Mesenchymal stem cell (in vitro differentiated cells and primary cell): ENCODE measurements at places on chromosomes 3 and 15.

- DNase-seq = no peak
Observed at GRCh38 chr3:54008744-54009143, 113.6 kb upstream of the CACNA2D3 start.

GRCh38 chr3:39146611-39147591 lies 6.5 kb downstream of the CSRNP1 start:
- peak; percentile 99 for DNase-seq

DNA sequence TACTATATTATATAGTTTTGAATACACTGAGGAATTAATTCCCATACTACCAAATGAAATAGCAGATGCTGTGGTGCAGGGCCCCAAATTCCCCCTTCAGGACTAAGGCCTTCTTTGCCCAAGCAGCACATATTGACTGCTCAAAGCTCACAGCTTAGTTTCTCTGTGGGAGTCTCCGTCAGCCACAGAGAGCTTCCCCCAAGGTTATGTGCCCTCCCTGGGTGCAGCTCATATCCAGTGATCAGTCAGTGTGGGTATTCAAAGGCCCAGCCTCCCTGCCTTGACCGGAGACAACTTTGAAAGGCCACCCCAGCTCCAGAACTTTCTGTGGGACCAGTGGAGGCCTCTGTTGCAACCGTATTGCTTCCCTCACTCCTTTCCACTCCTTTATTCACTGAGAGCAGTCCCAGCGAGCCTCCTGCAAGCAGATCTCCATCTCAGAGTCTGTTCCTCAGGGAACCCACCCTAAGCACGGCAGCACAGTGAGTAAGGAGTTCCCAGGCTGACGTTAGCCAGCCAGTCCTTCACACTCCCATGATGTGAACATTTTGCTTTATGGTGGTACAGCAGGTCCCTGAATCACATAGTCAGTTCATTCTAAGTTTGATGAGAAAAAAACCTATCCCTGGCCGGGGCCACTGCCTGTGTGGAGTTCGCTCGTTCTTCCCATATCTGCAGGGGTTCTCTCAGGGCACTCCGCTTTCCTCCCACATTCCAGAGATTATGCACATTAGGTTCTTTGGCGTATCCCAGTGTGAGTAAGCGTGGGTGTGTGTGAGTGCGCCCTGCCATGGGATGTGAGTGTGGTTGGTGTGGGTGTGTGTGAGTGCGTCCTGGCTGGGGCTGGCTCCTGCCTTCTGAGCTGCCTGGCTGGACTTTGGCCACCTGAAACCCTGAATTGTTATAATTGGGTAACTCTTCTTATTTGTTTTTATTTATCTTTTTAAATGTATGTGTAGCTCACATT lies 64.4 kb upstream of the PPARG start:
- peak; percentile 42 for DNase-seq

DNA sequence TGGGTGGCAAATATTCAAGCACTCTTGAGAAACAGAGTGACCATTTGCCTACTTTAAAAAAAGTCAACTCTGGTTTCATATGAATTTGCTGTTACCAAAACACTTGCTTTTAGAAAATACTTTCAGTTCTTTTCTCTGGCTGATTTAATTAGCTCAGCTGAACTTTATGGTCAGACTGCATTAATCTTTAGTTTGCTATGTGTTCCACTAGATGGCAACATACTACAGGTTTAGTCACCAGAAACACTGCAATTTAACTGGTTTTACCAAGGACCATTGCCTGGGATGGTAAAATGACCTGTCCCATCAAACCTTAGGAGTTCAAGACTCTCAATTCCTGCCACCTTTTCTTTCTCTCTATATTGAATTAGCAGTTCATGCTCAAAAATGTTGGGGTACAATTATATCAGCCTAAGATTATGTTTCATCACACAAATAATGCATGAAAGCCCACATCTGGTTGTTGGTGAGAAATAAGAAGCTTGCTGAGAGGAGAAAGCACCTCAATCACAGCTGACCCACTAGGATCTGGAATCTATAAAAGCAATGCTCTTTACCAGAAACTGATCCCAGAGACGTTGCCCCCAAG lies 14.2 kb downstream of the EIF4E3 start:
- DNase-seq = peak; percentile 70

DNA sequence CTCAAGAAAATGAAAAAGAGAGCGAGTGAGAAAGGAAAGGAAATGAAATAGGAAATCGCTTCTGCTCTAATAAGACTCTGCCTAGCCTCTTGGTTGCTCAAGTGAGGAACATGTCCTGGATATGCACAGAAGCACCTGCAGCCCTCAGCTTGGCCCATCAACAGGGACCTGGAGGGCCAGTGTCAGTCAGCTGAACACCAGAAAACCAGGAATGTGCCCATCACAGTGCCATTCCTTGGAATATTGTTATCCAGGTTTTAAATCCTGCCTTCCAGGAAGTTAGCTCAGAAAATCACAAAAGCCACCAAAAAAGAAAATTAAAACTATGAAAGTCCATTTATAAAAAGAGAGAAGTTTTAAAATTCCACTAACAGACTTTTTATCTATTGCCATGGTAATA lies 173.4 kb upstream of the TPM1 start:
- no peak for DNase-seq

- peak; percentile 74 for DNase-seq
Observed at GRCh38 chr15:58357529-58358476, 74.0 kb upstream of the LIPC start.

DNA sequence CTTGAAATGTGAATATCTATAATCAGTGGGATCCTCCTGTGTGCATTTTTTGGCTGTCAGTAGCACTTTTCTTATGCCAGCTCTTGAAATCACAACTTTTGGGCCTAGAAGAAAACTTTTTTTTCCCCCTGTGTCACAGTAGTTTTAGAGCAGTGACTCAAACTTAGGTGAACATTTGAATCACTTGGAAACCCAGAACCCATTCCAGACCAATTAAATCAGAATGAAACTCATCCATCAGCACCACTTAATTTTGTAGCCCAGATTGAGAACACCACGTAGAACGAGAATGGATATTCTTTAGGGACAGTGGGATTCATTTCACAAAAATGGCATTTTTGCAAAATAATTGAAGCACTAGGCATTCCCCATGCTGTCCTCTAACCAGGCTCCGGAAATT lies 224.8 kb upstream of the NANOGP8 start:
- DNase-seq = peak; percentile 21

- no peak for DNase-seq
Observed at GRCh38 chr15:80204231-80204630, 47.8 kb downstream of the CTXND1 start.

DNA sequence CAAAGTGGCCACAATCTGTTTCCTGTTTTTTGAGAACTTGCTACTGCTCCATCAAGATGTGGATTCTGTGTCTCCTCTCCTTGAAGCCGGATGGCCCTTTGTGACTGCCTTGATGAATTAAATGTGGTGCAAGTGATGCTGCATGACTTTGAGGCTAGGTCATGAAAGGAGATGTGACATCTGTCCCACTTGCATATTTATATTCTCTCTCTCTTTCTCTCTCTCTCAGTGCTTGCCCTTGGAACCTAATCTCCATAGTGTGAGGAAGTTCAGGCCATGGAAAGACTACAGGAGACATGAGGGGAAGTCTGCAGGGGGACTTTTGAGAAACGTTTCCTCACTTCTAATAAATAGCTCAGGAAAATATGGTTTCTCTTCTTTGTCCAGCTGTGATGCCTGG lies 50.0 kb upstream of the ADPGK start:
- DNase-seq = no peak

DNA sequence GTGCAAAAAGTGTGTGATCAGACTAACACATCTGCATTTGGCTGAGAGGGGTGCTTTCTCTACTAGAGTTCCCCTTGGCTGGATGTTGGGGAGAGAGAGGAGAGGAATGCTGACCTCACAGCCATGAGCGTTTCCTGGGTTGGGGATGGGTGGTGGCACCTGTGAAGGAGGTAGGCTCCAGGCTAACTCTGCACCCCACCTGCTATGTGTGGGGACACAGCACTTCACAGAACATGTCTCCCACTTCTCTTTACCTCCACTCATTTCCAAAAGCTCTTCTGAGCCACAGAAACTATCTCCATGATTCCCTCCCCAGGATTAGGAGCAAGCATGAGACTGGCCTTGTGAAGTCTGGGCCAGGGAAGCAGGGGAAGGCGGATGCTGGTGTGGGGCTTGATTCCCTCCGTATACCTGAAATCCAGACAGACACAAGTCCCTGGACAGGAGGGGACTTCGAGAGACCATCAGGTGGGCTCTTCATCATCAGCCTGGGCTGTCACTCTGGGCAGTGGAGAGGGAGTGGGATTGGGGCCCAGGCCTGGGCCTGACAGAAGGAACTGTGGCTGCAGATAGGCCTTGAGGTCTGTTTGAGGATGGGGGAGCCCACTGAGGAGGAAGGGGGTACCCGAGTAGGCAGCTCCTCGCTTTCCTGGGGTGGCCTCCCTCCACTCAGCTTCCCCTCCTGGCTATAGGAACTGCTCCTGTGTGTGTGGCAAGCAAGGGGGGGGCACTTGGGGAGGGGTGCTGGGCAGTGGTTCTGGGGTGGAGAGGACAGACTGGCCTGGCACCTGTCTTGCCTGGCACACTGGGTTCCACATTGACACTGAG lies 40.7 kb downstream of the FEM1B start:
- no peak for DNase-seq

- DNase-seq = no peak
Observed at GRCh38 chr15:26974120-26974780, 3.3 kb downstream of the GABRG3 start.

GRCh38 chr15:70525551-70525950 lies 237.8 kb downstream of the UACA start:
- DNase-seq = no peak

- peak; percentile 38 for DNase-seq
Observed at GRCh38 chr3:8768364-8769087, 887 bp downstream of the OXTR start.

DNA sequence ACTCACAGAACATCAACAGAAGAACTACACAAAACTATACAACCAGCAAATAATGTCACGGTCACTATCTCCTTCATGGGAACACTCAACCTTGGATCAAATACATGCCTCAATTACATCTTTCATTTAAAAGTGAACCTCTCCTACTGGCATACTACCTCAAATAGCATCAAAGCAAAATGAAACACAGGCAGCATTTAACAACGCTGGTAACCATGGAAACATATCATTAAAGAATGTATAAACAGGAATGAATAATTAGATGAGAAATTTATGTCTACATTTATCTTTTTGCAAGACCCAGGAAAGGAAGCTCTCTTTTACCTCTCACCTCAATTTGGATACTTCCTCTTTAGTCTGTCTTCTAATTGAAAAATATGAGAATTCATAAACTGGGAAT lies 172.4 kb downstream of the SPATA16 start:
- DNase-seq = no peak

GRCh38 chr3:64103131-64103530 lies 79.8 kb upstream of the PSMD6 start:
- DNase-seq = no peak

DNA sequence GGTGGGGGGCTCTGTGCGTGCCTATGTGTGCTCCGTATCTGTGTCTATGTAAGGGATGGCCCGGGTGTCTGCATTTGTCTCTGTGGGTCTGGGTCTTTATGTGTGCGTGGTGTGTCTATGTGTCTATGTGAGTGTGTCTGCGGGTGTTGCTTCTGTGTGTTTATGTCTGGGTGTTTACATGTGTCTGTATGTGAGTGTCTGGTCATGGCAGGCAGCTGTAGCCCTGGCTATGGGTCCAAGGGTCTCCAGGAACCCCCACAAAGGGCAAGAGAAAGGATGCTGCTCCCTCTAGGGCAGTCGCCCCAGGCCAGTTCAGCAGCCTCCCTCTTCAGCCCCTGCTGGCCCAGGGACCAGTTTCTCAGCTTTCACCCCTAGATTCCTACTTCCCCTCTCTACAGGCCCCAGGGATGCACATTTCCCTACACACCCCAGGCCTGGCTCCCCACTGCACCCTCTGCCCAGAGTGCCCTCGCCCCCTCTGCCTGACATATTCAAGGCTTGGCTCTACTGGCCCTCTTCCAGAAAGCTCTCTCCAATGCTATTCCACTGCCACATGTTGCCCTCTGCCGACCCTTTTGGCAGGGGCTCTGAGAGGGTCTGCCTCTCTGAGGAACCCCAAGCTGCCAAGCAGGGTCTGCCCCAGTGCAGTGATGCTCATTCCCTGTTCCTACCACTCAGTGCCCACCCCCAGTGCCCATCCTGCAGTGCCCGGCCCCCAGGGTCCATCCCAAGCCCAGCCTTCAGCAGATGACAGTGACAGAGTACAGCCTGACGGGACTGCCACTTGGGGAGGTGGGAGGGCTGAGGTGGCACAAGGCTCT lies 1.0 kb upstream of the MYL3 start:
- no peak for DNase-seq

GRCh38 chr3:31185062-31185357 lies 290.5 kb upstream of the GADL1 start:
- no peak for DNase-seq

GRCh38 chr3:50587373-50587772 lies 18.1 kb downstream of the HEMK1 start:
- DNase-seq = no peak

DNA sequence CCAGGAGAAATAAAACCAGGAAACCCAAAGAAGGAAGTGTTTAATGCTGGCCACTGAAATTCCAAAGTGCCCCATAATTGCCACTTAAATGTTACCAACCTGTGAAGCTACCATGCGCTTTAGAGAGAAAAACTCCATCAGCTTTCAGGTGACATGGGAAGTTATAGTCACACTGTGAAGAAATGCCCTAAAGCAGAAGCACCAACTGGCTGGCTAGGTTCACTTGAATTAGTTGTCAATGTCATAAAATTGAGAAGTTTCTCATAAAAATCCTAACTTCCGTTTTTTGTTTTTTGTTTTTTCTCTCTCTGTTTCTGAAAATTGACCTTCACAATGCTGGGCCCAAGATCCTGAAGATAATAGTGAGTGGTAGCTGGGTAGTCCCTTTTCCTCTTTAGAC lies 167.9 kb upstream of the CTNNB1 start:
- DNase-seq = no peak

DNA sequence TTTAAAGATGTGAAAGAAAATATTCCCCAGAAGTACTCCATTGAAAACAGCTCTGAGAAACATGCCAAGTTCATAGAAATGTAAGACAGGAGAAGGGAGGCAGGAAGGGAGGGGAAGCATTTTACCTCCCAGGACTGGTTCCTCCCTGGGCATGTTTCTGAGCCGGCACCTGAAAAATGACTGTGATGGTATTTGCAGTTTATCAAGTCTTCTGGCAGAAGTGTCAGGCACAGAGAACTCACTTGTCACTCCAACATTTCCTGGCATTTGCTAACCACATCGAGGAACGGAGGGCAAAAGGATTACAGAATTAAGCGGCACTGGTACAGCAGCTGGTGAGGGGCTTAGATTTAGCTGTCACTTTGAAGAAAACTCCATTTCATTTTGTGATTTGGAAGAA lies 1054.0 kb downstream of the TUSC7 start:
- DNase-seq = no peak

GRCh38 chr3:173140986-173141385 lies at the start of gene SPATA16:
Gene SPATA16, minus strand, starts transcription at chr3:173141235. Its CDS starts 23,504 bp downstream, at chr3:173117731.
- no peak for DNase-seq
